ENCODE measurements at places on chromosomes 7 and 10.

DNA sequence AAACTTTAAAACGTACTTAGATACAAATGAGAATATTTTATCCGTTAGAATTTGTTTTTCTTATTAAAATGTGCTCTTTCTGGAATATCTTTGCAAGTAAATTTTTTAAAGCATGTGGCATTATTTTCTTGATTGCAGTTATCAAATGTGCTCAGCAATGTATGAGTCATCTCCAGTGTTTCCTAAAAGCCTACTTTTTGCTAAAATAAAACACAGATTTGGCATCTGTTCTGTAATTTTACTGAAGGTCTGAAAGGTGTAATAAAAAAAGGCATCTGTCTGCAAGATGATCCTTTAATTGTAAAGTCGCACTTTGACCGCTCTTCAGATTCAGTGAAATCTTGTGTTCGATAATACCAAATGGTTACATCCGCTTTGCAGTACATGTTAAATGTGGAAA lies 3.4 kb downstream of the GNAT3 start:
- DNase-seq = no peak

DNA sequence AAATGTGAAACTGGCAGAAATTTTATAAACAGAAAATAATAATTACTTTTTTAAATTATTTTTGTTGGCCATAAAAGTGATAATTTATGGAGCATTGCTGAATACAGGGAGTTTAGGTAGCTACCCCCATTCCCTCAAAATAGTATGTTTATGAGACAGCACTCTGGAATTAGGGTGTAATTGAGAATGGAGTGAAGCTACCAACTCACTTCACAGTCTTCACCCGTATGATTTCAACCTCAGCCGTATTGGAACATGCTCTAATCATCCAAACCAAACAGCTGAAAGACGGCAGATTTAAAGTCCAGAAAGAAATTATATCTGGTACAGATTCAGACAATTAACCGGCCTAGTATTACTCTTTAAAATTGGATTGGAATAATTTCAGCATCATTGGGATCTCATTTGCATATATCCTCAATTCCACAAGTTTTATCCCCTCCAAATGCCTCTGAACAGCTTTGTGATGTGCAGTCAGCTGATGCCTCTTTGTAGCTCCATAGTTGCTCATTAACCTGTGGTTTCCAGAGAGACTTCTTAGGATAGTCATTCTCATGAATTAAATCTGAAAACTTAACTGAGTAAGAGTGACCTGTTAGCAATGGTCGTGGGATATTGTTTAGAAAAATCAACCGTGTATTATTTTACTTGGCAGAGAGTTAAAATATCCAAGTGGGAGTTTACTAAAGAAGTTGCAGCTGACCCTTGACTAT lies 59.1 kb upstream of the GJD4 start:
- DNase-seq = no peak

- DNase-seq = no peak
Measured at GRCh38 chr7:42406358-42406757, 169.3 kb upstream of the GLI3 start.

DNA sequence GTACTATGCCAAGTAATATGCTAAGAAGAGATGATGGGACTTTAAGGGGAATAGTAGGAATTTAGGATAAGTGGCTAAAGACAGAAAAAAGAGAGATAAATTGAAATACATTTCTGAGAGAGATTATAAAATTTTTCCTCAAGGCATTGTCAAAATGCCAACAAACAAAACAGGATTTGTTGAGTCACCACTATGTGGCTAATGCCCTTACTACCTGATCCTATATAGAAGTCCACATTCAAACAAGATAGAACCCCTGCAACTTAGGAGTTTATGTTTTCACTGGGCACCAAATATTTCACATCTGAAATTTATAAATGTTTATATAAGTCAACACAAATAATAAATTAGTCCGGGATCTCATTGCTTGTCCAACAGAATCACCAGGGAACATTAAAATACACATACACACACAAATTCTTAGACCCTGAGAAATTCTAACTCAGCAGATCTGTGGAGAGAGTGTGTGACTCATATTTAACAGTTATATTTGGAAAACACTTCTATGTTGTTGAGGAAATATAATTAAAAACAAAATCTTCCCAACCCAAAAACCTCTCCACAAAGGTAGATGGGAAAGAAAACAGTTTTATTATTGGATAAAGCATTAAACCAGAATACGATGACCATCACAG lies 154.3 kb downstream of the PPP1R3A start:
- no peak for DNase-seq

- DNase-seq = no peak
Measured at GRCh38 chr10:120514035-120514620, 57.1 kb downstream of the PLPP4 start.

- DNase-seq = no peak
Measured at GRCh38 chr10:36808625-36809362, 316.6 kb upstream of the ANKRD30A start.

- DNase-seq = no peak
Measured at GRCh38 chr10:131898713-131899112, 2.1 kb upstream of the PPP2R2D start.

GRCh38 chr7:50706469-50706937 lies 76.2 kb downstream of the GRB10 start:
- DNase-seq = no peak

- no peak for DNase-seq
Measured at GRCh38 chr10:35640474-35640873, 1.6 kb downstream of the FZD8 start.

- no peak for DNase-seq
Measured at GRCh38 chr10:94016727-94017714, 23.3 kb downstream of the PLCE1 start.

DNA sequence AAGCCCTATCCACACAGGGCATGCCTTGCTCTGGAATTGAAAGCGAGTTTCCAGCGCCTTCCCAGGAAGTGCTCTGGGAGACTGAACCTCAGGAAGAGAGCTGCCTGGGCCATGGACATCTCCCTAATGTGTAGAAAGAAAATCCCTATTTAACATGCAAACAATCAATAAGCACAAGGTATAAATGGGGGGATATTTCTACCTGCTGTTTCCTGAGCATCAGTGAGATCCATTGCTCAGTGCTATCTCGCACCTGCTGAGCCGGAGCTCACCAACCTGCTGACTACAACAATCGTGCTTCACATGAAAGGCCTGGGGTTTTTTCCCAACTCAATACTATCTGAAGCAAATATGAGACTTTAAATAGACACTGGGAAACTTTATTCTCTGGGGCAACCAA lies 584.0 kb downstream of the GLRX3 start:
- DNase-seq = no peak

GRCh38 chr7:111711426-111712065 lies 149.3 kb upstream of the IMMP2L start:
- DNase-seq = no peak

DNA sequence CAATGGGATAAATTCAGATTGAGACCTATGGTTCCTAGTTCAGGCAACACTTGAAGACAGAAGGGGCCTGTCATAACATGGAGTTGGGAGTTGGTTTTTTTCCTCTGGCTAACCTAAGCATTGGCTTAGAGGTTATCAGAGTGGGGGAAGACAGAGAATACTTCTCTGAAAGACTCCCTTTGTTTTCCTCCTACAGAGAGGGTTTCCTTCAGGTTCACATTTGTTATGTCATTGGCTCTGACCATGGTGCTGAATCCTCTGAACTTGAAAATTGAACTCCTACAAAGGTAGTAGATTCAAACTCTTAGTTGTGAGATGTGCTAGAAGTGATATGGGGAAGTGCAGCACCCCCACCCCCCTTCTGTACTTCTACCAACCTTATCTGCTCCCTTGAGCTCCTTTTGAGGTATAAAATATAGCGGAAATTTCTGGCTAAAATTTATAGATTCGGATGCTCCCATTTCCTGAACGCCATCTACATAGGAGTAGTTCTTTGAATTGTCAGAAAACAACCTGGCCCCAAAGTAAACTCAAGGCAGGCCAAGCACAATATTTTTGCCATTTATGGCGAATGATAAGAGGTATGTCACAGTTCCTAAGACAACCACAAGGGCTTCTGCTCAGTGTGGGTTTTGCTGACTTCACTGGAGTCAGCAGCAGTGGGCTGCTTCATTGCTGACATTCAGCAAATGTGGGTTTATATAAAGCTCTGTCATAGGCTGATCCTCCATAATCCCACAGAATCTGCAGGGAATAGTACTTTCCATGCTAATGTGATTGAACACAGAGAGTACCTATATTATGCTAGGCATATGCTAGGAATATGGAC lies 131.6 kb upstream of the KLF14 start:
- no peak for DNase-seq

DNA sequence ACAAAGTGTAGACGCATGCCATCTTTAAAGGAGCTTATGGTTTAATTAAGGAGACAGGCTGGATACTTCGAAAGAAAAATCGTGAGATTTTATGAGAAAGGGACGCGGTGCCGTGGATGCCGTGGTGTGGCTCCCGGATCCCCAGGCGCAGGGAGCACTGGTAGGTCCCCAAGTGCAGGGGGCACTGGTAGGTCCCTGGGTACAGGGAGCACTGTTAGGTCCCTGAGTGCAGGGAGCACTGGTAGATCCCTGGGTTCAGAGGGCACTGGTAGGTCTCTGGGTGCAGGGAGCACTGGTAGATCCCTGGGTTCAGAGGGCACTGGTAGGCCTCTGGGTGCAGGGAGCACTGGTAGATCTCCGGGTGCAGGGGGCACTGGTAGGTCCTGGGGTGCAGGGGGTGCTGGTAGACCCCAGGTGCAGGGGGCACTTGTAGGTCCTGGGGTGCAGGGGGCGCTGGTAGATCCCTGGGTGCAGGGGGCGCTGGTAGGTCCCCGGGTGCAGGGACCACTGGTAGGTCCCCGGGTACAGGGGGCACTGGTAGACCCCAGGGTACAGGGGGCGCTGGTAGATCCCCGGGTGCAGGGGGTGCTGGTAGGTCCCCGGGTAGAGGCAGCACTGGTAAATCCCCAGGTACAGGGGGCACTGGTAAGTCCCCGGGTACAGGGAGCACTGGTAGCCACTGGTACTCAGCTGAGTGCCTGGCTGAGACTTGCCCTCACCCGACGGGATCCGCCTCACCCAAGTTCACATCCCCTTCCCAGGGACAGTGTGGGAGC lies 14.1 kb downstream of the PRKAG2 start:
- no peak for DNase-seq

DNA sequence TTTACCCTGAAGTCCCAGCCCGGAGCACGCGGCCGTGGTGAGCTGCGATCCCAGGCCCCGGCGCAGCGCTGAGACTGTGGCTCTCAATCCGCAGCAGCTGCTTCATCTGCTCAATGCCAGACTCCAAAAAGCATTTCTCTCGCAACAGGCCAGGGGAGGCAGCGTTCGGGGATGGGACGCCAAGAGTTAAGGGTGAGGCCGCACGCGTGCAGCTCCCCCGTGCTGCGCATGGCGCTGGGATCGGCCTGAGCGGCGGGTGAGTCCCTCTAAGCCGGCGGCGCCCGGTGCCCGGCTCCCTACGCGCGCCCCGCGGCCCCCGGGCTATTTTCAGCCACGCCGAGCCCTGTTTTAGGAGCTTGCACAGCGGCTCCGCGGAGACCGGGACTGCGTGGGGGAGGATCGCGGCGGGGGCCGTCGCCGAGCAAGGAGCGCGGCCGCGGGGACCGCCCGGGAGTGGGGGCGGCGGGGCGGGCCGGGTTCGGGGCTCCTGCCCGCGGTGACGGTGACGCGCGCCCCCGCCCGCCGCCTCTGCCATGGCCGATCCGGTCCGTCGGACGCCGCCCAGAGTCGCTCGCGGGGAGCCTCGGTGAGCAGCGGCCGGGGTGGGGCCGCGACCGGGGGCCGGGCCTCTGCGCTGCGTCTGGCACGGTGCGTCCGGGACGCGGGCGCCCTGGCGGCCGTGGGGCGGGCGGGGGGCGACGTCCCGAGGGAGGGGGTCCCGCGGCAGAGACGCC lies 29.4 kb upstream of the JAKMIP3 start:
- DNase-seq = no peak

GRCh38 chr10:94093286-94093905 lies 99.7 kb downstream of the PLCE1 start:
- no peak for DNase-seq

- DNase-seq = no peak
Measured at GRCh38 chr10:99906470-99906869, 103.3 kb downstream of the DNMBP start.

DNA sequence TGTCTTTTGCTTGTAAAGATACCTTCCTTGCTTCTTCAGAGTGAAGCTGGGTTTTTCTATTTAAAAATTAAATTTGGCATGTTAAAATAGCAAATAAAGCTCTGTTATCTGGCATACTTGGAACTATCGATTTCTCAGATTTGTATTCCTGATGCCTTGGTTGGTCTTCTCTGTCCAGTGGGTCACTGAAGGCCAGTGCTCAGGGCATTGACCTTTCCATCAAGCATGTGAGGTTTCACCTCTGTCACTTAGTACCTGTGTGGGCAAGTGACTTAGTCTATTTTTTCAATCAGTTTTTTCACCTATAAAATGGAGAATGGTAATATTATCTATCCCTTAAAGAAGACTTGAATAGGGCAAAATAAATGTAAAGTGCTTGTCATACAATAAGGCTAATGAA lies 311.3 kb downstream of the BICC1 start:
- DNase-seq = no peak

DNA sequence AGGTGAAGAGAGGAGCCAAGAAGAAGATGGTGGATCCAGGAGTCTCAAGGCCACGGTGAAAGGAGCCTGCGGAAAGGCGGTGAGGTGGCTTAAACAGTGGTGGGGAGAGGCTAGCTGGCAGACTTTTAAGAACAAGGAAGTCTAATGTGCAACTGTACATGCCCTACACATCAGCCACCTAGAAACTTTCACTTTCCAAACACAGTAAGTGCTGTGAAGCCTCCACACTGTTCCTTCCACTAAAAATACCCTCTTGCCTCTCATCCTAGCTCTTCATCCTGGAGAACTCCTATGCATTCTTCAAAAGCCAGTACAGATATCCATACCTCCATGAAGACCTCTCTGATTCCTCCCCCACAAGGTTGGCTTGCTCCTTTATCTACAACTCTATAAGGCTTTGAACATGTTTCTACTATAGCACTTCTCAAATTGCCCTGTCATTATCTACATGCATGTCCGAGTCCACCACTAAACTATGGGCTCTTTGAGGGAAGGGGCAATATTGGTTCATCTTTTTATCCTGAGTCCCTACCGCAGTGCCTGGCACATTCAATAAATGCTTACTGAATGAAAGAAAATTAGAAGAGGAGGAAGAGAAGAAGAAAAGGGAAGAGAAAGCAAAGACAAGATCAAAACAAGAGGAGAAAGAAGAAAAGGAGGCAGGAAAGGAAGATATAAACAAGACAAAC lies 54.2 kb downstream of the DNAJC12 start:
- DNase-seq = no peak

- DNase-seq = no peak
Measured at GRCh38 chr10:76868098-76868977, 769.3 kb downstream of the KCNMA1 start.

GRCh38 chr7:12297283-12298108 lies 86.4 kb downstream of the TMEM106B start:
- no peak for DNase-seq

DNA sequence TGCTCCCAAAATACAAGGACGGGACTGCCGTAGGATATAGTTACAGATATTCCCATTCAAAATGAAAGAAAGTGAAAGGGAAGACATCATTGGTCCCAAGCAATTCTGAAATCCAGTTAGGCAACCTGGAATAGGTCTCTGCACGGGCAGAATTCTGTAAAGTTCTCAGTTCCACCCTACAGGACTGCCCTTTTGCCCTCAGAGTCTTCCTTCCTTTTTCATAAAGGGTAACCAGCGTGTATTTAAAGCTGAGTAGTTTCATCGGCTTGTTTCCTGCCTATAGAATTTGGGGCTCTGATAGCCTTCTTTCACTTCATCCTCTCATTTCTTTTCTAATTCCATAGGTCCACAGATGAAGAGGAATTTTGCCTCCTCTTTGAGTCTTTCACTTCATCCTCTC lies 20.0 kb downstream of the COPG2 start:
- no peak for DNase-seq

GRCh38 chr7:153475239-153475638 lies 577.0 kb upstream of the DPP6 start:
- no peak for DNase-seq

GRCh38 chr10:126042354-126042753 lies 146.0 kb downstream of the FANK1 start:
- no peak for DNase-seq

Measured in activated CD8-positive, alpha-beta memory T cell treated with anti-CD3 and anti-CD28 coated beads for 1 hour (primary cell).